ENCODE measurements at places on chromosomes 4 and X. TPM values are rescaled to one million over a fixed set of nuclear protein-coding genes. Genes with fewer than 3 reads are reported as not detected.
A peak's percentile ranks its signal among the peaks of the same experiment; 100 is the strongest.

DNA sequence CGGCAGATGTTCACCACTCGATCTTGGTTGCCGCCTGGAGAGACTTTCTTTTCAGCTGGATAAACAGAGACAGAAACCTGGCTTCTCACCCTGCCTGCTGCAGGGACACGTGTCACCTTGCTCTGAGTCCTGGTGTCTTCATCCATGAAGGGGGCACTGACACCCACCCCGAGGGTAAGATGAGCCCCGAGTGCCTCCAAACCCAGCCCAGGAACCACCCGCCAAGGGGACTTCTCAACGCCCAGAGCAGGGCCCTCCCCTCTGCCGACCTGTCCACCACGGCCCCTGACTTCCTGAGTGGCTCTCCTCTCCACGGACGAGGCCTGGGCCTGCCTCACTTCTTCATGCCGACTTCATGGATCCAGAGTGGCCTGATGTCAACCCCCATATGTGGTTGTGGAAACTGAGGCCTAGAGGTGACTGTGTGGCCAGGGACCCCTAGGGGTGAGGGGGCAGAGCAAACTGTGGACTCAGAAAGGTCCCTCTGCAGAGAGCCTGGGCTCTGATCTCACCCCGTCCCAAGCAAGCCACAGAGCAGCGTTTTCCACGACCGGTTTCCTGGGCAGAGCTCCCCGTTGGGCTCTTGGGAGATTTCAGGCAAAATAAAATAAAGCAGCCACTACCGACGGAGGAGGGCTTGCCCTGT, 5.1 kb downstream of the ADRA2C start:
- DNase-seq, result no peak
- no peaks in the 10 kb centered on the region for H3K4me1 ChIP-seq
- H3K36me3 ChIP-seq, result no peaks in the 10 kb centered on the region
- peaks cover 6% of the 10 kb centered on the region for H3K27me3 ChIP-seq

GRCh38 chr4:164904941-164905340, 28.0 kb downstream of the APELA start:
- H3K27ac ChIP-seq, result no peak overlapping the region
- no peaks in the 10 kb centered on the region for H3K27me3 ChIP-seq
- no peaks in the 10 kb centered on the region for H3K4me1 ChIP-seq
- no peak overlapping the region for H3K4me3 ChIP-seq
- no peak for DNase-seq

DNA sequence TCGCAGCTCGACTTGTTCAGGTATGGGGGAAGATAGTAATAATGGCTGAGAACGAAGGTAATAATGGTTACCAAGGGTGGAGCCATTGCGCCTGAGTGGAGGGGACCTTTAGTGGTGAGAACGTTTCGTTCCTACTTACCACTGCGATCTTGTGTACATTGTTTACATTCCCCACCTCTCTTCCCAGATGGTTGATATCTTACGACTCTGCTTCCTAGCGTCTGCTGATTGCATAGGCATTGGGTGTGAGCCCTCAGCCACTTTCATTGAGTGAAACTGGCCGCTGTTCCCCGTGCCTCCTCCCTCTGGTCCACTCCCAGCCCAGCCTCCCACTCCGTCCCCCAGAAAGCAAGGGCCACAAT, 850 bp downstream of the IGBP1 start:
- no peaks in the 10 kb centered on the region for H3K36me3 ChIP-seq
- peak overlapping the region; percentile 52 for H3K4me3 ChIP-seq
- H3K27ac ChIP-seq, result peak overlapping the region; percentile 75
- no peaks in the 10 kb centered on the region for H3K4me1 ChIP-seq
- H3K27me3 ChIP-seq, result no peaks in the 10 kb centered on the region
- DNase-seq, result no peak

DNA sequence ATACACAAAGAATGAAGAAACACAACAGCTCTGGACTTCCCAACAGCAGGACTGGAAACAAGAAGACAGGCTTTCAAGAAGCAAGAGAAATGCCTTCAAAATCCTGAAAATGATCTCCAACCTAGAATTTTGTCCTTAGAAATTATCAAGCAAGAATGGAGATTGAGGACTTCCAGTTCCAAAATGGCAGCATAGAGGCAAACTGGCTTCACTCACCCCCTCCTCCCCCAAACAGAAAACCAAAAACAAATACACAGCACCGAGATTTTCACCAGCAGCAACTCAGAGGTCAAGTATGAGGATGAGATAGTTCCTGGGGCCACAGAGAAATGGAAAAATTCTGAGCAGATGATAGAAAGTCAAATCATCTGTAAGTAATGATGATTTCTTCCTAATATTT, 40.5 kb upstream of the LRBA start:
- no peaks in the 10 kb centered on the region for H3K4me1 ChIP-seq
- H3K27me3 ChIP-seq, result no peaks in the 10 kb centered on the region
- DNase-seq, result no peak
- no peak overlapping the region for H3K4me3 ChIP-seq
- H3K36me3 ChIP-seq, result no peaks in the 10 kb centered on the region

DNA sequence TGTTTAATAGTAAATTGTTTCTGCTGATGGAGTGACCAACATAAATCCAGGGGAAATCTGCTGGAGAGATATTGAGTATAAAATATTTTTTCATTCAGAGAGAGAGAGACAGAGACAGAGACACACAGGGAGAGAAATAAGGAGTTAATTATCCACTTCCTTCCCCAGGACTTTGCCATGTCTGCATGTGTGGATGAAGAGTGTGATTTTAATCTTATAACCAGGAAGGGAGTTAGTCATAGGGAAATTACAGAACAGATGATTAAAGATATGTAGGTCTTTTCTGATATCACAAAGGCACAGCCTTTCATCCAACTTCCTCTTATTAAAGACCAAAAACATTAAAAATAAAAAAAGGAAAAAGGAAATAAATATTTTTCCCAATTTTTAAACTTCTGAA, 526.3 kb downstream of the SPRY1 start:
- DNase-seq, result no peak
- no peaks in the 10 kb centered on the region for H3K4me1 ChIP-seq
- H3K36me3 ChIP-seq, result no peaks in the 10 kb centered on the region
- no peak overlapping the region for H3K4me3 ChIP-seq
- H3K27me3 ChIP-seq, result no peaks in the 10 kb centered on the region

- no peaks in the 10 kb centered on the region for H3K4me1 ChIP-seq
- no peak overlapping the region for H3K27ac ChIP-seq
- no peak overlapping the region for H3K4me3 ChIP-seq
- no peak for DNase-seq
- peaks cover 12% of the 10 kb centered on the region for H3K27me3 ChIP-seq
These were observed 1.0 kb downstream of the GABRA4 start for GRCh38 chr4:46992338-46992737.

GRCh38 chrX:134418317-134419113, 41.5 kb upstream of the HPRT1 start:
- H3K27me3 ChIP-seq, result no peaks in the 10 kb centered on the region
- no peak overlapping the region for H3K27ac ChIP-seq
- no peak overlapping the region for H3K4me3 ChIP-seq
- no peaks in the 10 kb centered on the region for H3K4me1 ChIP-seq
- no peak for DNase-seq
- H3K36me3 ChIP-seq, result no peaks in the 10 kb centered on the region

DNA sequence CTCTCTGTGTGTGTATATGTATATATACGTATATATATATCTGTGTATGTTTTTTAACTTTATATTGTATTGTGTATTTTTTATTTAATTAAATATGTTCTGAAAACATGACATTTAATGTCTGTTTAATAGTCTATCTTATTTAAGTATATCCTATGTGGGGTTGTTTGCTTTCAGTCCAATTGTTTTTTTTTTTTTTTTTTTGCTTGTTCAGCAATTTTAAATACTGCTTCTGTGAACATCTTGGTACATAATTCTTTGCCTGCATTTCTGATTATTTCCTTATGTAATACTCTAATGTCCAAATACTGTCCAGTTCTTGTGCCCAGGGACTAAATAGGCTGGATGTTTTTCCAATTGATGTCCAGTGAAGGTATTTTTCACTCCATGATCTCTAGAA, 45.1 kb upstream of the MAD2L1 start:
- no peak overlapping the region for H3K4me3 ChIP-seq
- H3K4me1 ChIP-seq, result no peaks in the 10 kb centered on the region
- no peak overlapping the region for H3K27ac ChIP-seq
- DNase-seq, result no peak
- no peaks in the 10 kb centered on the region for H3K36me3 ChIP-seq

The CCNA2 gene
- 3.5 TPM for total RNA-seq

The FANCB gene
- total RNA-seq, result 2.4 TPM

The ZNF732 gene
- total RNA-seq, result 0.14 TPM

The BMP3 gene
- total RNA-seq, result 0.80 TPM

The NLGN4X gene
- 0.36 TPM for total RNA-seq

The CPLX1 gene
- 2.5 TPM for total RNA-seq

The SMPX gene
- total RNA-seq, result 4.2 TPM

The HTN3 gene
- not detected for total RNA-seq
